ENCODE measurements at places on chromosomes 13 and 19.

DNA sequence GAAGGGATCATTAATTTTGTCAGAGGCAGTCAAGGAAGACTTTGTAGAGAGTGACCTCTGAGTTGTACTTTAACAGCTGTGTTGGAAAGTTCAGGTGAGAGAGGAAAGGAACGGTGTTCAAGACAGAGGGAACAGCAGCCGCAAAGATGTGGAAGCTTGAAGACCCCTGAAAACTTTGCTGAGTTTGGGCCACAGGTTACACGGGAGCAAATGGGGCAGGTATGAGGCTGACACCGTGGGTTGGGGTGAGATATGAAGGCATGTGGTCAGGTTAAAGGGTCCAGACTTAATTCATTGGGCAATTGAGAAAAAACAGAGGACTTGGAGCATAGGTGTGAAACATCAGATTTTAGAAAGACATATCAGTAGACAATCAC is 72.0 kb upstream of the SERP2 start:
- DNase-seq: no peak

GRCh38 chr13:93736081-93736480 is 509.5 kb downstream of the GPC6 start:
- no peak for DNase-seq

- DNase-seq: no peak
These were observed 15.0 kb downstream of the CPT1C start for GRCh38 chr19:49705919-49706318.

- DNase-seq: no peak
These were observed 628.3 kb upstream of the SLC10A2 start for GRCh38 chr13:103694471-103694870.

DNA sequence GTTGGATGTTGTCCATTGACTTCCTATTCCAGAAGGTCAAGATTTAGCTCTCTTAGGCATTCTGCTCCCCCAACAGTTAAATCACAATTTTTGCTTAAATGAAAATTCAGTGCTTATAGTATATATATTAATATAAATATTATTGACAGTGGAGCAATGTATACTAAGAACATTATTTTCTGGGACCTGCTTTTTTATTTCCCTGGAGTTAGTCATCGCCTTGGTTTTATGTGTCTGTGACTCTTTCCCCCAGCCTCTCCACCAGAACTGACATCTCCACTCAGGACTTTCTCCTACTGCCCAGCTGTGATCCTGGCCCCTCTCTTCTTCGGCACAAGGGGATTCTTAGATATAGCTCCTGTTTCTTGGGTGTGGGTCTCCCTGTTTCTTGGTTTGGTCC is 10.2 kb upstream of the MATK start:
- DNase-seq: no peak

DNA sequence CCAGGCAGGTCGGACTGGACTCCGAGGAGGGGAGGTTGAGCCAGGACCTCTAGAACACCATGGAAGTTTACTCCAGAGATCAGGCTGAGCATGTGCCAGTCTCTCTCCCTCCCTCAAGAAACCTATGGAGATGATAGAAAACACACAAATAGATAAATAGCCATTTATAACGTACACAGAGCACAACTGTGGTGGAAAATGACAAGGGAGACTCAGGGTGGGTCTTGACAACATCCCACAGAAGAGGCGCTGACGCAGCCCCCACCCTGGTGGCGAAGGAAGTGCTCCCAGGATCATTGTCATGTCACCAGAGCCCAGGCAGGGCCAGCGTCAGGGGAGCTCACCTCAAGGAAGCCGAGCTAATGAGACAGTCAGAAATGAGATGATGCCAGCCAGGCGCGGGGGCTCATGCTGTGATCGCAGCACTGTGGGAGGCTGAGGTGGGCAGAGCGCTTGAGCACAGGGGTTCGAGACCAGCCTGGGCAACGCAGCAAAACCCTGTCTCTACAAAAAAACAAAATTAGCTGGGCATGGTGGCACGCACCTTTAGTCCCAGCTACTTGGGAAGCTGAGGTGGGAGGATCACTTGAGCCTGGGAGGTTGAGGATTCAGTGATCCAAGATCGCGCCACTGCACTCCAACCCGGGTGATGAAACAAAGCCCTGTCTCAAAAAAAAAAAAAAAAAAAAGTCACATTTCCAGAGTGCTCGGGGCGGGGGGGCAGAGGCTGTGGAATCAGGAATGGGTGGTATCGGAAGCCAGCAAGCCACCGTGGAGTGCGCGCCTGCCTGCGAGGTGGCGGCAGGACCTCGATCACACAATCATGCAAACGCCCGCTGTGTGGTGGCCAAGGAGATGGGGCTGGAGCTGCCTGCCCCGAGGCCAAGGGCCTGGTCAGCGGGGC is 178.4 kb downstream of the KDM4B start:
- no peak for DNase-seq

DNA sequence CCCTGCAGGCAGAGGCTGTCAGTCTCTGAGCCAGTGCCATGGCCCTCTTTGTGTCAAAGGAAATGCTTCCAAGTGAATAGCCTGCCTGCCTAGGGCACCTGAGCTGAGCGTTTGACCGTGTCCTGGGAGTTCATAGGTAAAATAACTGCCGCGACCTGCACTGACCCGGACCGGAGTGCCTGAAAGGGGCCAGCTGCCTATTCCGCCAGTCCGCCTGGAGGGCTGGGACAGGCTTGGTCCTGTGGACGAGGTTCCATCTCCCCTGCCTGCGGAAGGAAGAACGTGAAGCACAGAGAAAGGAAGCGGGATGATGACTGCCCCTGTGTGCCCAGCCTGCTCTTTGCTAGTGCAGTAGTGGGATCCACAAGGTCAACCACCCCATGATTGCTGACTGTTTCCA is 17.5 kb upstream of the ZNF492 start:
- no peak for DNase-seq

DNA sequence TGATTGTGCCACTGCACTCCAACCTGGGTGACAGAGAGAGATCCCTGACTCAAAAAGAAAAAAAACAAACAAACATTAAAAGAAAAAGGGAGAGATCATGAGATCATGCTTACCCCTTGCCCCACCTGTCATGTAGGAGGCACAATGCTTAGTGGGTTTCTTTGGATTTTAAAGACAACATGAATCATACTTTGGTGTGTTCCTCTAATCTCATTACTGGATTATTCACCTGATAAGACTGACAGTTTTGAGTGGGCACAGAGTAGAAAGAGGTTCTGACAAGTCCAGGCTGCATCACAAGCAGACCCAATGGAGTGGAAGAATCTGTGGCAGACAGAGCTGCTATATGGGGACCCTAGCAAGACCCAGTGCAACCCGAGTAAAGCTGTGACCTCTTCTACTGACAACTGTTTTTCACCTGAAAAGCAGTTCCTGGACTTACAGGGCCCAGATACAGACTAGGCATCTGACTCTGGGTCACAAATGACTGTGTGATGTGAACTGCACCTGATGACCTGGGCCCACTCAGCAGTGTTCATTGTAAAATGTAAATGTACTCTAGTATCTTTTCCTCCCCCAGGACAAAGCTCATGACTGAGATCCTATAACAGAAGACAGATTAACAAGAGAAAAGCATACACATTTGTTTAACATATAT is 28.9 kb upstream of the USP12 start:
- DNase-seq: no peak

DNA sequence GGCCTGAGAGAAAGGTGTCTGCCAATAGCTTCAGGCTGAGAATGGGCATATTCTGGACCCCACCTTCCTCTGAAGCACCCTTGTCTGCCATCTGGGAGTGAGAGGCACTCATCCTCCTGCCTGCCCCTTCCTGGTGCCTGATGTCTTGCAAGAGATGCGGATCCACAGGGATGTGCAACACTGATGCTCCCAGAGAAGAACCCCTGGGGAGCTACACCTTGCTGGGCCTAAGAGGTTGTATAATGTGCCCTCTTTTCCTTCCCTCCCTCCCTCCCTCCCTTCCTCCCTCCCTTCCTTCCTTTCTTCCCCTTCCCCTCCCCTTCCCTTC is 34.6 kb downstream of the ADPRHL1 start:
- DNase-seq: no peak

DNA sequence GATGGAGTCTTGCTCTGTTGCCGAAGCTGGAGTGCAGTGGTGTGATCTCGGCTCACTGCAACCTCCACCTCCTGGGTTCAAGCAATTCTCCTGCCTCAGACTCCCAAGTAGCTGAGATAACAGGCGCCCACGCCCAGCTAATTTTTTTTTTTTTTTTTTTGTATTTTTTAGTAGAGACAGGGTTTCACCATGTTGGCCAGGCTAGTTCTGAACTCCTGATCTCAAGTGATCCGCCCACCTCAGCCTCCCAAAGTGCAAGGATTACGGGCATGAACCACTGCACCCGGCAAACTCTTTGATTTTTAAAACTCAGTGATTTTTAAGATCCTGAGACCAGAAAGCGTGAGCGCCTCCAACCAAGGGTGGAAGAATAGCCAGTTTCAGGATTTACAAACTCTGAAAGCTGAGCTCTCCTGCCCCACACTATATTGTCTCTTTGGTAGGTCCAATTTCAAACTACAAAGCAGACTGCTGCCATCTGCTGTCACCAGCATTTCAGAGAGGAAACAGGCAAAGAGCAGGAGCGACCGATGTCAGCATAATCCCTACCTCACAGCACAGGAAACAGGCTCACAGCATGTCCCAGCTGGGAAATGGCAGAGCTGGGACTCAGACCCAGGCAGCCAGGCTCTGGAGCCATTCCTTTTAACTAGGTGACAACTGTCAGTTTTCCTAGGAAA is 9.2 kb downstream of the NOSIP start:
- DNase-seq: no peak

DNA sequence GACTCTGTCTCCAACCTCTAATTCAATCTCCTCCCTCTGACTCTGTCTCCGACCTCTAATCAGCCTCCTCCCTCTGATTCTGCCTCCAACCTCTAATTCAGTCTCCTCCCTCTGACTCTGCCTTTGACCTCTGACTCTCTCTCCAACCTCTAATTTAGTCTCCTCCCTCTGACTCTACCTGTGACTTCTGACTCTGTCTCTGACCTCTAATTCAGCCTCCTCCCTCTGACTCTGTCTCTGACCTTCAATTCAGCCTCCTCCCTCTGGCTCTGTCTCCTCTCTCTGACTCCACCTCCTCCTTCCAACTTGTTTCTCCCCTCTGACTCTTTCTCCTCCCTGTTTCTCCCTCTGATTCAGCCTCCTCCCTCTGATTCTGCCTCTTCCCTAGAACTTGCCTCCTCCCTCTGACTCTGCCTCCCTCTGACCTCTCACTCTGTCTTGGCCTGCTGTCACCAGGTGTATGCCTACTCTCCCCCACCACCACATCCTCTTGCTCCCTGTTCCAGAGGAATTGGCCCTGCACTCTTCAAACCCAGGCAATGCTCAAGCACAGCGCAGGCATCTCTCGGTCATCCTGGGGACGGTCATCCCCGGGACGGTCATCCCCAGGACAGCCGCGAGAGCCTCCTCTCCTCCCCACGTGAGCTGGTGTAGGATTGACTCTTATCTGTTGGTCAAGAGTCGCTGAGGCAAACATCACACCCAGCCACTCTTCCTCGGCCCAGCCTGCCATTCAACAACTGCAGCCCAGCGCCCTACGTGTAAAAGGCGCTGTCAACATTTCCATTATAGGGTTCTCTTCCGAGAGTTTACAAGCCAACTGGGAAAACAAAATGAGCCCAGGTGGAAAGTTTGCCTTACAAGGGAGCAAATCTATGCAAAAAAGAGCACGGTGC is 60.2 kb downstream of the ZIC5 start:
- DNase-seq: no peak

DNA sequence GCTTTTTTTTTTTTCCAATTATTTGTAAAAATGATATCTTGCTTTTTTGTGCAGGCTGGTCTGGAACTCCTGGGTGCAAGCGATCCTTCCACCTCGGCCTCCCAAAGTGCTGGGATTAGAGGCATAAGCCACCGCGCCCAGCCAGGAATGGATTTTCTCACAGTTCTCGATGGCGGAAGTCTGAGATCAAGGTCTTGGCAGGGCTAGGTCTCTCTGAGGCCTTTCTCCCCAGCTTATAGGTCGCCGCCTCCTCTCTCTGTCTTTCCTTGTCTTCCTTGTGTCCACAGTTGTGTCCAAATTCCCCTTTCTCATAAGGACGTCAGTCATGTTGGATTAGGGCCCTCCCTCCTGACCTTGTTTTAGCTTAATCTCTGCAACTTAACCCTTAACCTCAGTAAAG is 200.5 kb downstream of the UQCRFS1 start:
- no peak for DNase-seq

DNA sequence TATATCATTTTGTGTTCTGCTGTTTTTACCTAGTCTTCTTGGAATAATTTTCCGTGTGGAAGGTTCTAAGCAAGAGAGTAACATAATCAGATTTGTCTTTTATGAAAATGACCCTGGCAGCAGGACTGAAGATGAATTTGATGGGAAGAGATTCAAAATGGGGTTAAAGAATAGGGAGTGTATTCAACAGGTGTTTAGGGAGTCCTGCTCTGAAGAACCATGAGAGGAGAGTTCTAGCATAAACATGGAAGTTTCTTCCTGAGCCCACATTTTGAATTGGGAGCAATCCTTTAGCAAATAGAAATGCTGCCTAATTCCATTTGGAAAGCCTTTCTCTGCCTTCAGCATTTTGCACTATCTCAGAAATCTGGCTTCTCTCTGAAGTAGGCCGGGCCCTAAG is 127.0 kb downstream of the CDK8 start:
- no peak for DNase-seq

DNA sequence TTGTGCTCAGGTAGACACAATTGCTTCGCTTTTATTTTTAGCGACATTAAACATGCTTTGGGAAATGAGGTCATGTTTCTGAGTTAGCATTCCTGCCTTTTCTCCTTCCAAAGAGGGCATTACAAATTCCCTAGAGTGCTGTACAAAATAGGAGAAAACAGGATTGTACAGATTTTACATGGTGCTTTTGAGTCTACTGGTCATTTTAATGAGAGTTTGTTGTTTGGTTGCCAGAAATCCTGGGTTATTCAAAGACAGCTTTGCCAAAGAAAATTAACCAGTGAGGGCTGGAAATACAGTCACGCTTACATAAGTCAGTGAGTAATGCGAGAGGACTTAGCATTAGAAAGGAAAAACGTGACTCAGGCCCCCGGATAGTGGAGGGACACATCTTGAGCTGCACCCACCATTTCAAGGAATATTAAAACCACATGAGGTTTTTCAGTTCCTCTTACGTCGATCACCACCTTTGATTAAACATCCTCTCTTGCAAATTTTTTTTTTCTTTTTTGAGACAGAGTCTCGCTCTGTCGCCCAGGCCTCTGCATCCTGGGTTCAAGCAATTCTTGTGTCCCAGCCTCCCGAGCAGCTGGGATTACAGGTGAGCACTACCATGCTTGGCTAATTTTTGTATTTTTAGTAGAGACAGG is 55.4 kb downstream of the SACS start:
- no peak for DNase-seq

DNA sequence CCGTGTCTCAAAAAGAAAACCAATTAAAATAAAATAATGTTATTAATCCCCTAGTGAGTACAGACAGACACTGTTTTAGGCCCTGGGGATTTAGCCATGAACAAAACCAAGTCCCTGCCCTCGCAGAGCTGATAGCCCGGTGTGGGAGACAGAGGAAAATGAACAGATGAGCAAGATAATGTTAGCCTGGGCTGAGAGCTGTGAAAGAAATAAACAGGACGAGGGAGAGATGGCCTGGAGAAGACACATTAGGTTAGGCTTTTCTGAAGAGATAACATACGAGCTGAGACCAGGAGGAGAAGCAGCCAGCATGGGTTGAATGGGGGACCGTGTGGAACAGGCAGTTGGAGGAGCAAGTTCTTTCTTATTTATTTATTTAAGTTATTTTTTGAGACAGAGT is 9.0 kb downstream of the RELB start:
- no peak for DNase-seq

Data from nucleus accumbens (tissue), 56 donors.